CD14-positive monocyte (primary cell): ENCODE measurements at places on chromosomes 1 and 21.

- no peaks in the 10 kb centered on the region for H3K36me3 ChIP-seq
- no peak overlapping the region for H3K27ac ChIP-seq
- no peaks in the 10 kb centered on the region for H3K4me1 ChIP-seq
- DNase-seq = no peak
- H3K27me3 ChIP-seq = no peaks in the 10 kb centered on the region
- no peak overlapping the region for H3K4me3 ChIP-seq
Observed at GRCh38 chr1:108000184-108000583, 35.2 kb upstream of the VAV3 start.

DNA sequence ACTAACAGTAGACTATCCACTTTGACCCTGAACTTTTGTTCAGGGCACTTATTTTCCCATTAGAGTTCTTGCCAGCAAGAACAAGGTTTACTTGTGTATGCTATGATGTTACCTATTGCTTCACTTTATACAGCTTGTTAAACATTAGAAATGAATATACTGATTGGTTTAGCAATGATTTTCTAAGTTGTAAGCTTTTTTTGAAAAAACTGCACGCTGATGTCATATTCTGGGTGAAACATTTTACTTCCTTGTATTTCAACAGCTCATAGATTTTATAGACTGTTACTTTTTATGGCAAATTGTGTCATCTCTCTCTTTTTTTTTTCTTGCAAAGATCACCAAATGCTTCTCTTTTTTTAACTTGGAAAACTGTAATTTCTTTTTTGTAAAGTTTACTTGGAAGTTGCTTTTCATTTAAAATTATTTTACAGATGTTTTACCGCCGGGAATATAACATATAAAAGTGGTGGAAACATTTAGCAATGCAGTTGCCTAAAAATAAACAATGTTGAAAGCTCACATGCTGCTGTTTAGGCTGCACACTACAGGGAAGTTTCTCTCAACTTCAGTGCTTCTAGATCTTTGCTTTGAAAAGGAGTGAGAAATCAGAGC, 215.3 kb upstream of the NFIA start:
- peak; percentile 55 for DNase-seq
- peaks cover 26% of the 10 kb centered on the region for H3K4me1 ChIP-seq
- H3K4me3 ChIP-seq = peak overlapping the region; percentile 46
- no peaks in the 10 kb centered on the region for H3K27me3 ChIP-seq
- H3K36me3 ChIP-seq = no peaks in the 10 kb centered on the region

GRCh38 chr1:184633785-184634184, 120.9 kb downstream of the EDEM3 start:
- no peak overlapping the region for H3K27ac ChIP-seq
- no peaks in the 10 kb centered on the region for H3K27me3 ChIP-seq
- peaks cover 31% of the 10 kb centered on the region for H3K4me1 ChIP-seq
- no peak overlapping the region for H3K4me3 ChIP-seq

DNA sequence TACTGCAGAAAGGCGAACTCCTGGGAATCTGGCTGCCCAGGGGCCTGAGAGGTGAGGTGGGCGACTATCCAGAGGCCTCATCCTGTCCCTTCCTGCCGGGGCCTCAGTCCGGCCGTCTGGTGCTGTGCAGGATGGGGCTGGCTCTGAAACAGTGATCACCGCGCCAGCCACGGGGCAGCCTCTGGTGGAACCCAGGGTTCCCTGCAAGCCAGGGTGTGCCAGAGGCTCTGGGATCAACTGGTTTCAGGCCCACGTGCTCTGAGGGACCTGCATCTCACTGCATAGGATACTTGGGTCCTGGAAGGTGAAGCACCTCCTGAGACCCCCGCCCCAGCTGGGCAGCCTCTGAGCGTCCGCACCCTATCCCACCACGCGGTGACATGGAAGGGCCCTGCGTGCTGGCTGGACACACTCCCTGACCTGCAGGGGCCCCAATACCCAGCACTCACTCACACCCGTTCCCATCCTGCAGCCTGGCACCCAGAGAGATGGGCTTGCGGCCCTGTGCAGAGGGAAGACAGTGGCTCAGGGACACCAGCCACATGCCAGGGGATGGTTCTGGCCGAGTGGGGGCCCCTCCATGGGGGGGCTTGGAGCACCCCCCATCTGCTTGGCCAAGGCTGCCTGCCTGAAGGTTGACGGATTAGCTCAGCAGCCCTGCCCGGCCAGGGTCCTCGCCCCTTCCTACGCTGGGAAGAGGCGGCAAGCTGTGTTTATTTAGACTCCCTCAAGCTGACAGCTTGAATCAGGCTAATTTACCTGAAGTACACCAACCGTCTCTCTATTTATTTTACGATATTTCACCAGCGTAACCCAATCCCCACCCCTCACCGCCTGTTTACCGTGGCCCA, 64.3 kb upstream of the TTC34 start:
- no peak overlapping the region for H3K27ac ChIP-seq
- DNase-seq = no peak
- H3K27me3 ChIP-seq = no peaks in the 10 kb centered on the region
- H3K4me3 ChIP-seq = no peak overlapping the region

GRCh38 chr1:227917081-227917950, 30.4 kb downstream of the WNT9A start:
- no peaks in the 10 kb centered on the region for H3K4me1 ChIP-seq
- H3K4me3 ChIP-seq = no peak overlapping the region
- H3K36me3 ChIP-seq = no peaks in the 10 kb centered on the region
- no peak overlapping the region for H3K27ac ChIP-seq

DNA sequence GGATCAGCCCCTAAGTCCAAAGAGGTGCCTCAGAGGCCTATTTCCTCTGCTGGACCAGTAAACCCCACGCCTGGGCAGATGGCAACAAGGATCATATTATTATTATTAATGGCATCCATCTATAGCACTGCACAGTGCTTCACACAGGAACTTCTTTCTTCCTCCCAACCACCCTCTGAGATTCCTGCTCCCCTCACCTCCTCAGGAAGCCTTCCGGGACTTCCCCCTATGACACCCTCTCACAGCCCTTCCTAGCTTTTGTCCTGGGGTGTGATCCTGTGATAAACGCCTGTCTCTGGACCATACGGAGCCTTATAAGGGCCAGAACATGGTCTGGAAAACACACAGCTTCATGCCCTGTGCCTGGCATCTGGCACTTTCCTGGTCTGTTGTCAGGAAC, 3.2 kb downstream of the FBXO2 start:
- H3K4me1 ChIP-seq = peaks cover 9% of the 10 kb centered on the region
- H3K4me3 ChIP-seq = no peak overlapping the region
- no peak for DNase-seq
- H3K27me3 ChIP-seq = peaks cover 57% of the 10 kb centered on the region
- no peaks in the 10 kb centered on the region for H3K36me3 ChIP-seq
- no peak overlapping the region for H3K27ac ChIP-seq

DNA sequence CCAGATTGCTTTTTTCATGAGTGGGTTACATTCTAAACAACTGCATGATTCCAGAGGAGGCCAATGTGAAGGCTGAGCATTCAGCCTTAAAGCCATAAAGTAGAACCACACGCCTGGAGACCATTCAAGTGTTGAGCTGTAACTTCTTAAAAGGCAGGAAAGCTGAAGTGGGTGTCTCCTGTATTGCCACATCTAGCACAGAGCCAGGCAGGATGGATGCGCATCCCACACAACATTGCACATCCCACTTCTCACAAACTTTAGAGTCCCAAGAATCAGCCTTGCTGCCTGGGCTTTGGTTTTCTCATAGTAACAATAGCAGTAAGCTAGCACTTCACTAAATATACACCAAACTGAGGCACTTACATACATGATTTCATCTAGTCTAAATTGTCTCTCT, 151.7 kb downstream of the DAB1 start:
- H3K36me3 ChIP-seq = no peaks in the 10 kb centered on the region
- DNase-seq = no peak
- H3K4me3 ChIP-seq = no peak overlapping the region
- H3K27ac ChIP-seq = no peak overlapping the region
- H3K4me1 ChIP-seq = no peaks in the 10 kb centered on the region

- no peak overlapping the region for H3K4me3 ChIP-seq
- no peak for DNase-seq
- no peak overlapping the region for H3K27ac ChIP-seq
- no peaks in the 10 kb centered on the region for H3K36me3 ChIP-seq
- no peaks in the 10 kb centered on the region for H3K4me1 ChIP-seq
Observed at GRCh38 chr1:196723325-196724185, 51.1 kb upstream of the CFHR3 start.

GRCh38 chr1:95206514-95206913, 27.5 kb upstream of the RWDD3 start:
- H3K27me3 ChIP-seq = no peaks in the 10 kb centered on the region
- H3K4me3 ChIP-seq = no peak overlapping the region
- H3K27ac ChIP-seq = no peak overlapping the region
- H3K36me3 ChIP-seq = no peaks in the 10 kb centered on the region
- H3K4me1 ChIP-seq = no peaks in the 10 kb centered on the region
- no peak for DNase-seq

GRCh38 chr1:116172666-116173065, 61.5 kb downstream of the MAB21L3 start:
- peaks cover 12% of the 10 kb centered on the region for H3K4me1 ChIP-seq
- H3K27me3 ChIP-seq = no peaks in the 10 kb centered on the region
- DNase-seq = no peak
- no peaks in the 10 kb centered on the region for H3K36me3 ChIP-seq
- no peak overlapping the region for H3K27ac ChIP-seq

DNA sequence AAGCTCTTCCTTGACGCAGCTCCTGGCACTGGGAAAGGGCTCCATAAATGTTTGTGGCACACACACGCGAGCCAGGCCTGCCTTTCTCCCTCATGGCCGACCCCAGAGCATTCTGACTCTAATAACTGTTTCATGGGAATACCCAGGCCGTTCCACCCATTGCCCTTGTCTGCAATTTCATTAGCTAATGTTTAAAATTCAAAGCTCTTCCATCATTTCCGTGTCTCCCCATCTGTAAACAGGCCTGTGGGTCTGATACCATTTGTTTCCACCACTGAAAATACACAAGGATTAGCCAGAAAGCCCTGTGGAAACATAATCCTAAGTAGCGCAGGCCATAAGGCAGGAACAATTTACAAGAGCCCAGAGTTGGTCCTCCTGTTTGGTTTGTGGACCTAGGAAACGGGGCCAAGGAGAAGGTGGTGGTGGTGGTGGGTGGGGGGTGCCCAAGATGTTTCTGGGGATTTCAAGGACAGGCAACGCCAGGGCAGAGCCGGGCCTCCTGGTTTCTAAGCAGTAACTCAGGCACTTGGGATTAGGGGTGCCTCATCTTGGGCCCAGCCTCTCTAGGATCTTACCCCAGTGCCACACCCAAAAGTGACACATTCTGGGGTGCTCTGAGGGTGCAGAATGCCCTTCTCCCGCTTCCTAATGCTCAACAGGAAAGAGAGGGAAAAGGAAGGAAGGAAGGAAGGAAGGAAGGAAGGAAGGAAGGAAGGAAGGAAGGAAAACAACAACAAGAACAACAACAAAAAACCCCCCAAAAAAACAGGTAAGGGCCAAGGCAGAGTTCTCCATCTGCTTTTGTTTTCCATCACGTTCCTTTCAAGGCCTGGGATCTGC, 79.4 kb downstream of the SSBP3 start:
- H3K4me3 ChIP-seq = no peak overlapping the region
- H3K27me3 ChIP-seq = no peaks in the 10 kb centered on the region
- H3K36me3 ChIP-seq = no peaks in the 10 kb centered on the region
- DNase-seq = no peak
- H3K4me1 ChIP-seq = peaks cover 4% of the 10 kb centered on the region
- no peak overlapping the region for H3K27ac ChIP-seq

- H3K27me3 ChIP-seq = no peaks in the 10 kb centered on the region
- no peak overlapping the region for H3K4me3 ChIP-seq
- no peaks in the 10 kb centered on the region for H3K4me1 ChIP-seq
- no peaks in the 10 kb centered on the region for H3K36me3 ChIP-seq
- DNase-seq = no peak
Observed at GRCh38 chr1:77007675-77008074, 140.4 kb downstream of the ST6GALNAC5 start.

GRCh38 chr1:100543640-100544039, 5.7 kb downstream of the GPR88 start:
- H3K27ac ChIP-seq = no peak overlapping the region
- peaks cover 15% of the 10 kb centered on the region for H3K27me3 ChIP-seq
- H3K36me3 ChIP-seq = no peaks in the 10 kb centered on the region
- H3K4me1 ChIP-seq = peaks cover 12% of the 10 kb centered on the region
- DNase-seq = peak; percentile 59

DNA sequence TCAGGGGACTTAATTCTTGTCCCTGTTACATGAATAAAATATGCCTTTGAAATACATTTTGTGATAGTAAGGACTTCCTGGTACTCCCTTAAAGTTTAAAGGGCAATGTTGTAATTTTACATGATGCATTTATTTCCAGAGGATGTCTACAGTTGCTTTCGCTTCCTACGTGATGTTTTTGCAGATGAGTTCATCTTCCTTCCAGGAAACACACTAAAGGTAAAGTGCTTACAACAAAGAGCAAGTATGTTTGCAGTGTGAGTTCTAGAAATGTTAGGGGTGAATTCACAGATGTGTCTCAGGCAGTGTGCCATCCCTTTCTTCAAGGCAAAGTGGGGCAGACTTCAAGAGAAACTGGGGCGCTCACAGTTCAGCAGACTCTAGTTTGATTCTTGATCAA, 31.2 kb downstream of the GNPAT start:
- DNase-seq = no peak
- no peak overlapping the region for H3K27ac ChIP-seq
- H3K4me1 ChIP-seq = no peaks in the 10 kb centered on the region
- H3K4me3 ChIP-seq = no peak overlapping the region

GRCh38 chr1:40980453-40981121, 1.1 kb downstream of the CTPS1 start:
- peaks cover 25% of the 10 kb centered on the region for H3K36me3 ChIP-seq
- no peaks in the 10 kb centered on the region for H3K27me3 ChIP-seq
- H3K4me1 ChIP-seq = peaks cover 21% of the 10 kb centered on the region
- peak overlapping the region; percentile 51 for H3K27ac ChIP-seq
- DNase-seq = no peak

GRCh38 chr1:173253046-173253445, 45.9 kb upstream of the TNFSF4 start:
- H3K27ac ChIP-seq = no peak overlapping the region
- H3K4me1 ChIP-seq = no peaks in the 10 kb centered on the region
- H3K36me3 ChIP-seq = no peaks in the 10 kb centered on the region
- H3K27me3 ChIP-seq = no peaks in the 10 kb centered on the region
- no peak for DNase-seq

GRCh38 chr1:220966881-220967611, 87.8 kb downstream of the HLX start:
- no peaks in the 10 kb centered on the region for H3K4me1 ChIP-seq

DNA sequence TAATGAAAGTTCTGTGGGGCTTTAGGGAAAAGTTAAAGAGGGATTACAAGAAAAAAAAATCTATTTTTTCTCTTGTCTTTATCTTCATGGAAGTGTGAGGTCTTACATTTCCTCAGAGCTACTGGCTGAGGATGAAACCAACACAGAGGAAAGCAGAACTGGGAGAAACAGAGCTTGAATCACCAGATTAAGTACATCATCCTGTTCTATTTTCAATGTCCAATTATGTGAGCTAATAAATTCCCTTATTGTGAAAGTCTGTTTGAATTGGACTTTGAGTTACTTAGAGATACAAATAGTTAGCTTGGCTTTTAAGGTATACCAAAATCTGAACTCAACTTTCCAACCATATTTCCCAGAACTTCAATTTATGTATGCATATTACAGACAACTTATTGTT, 69.2 kb downstream of the LPGAT1 start:
- no peak overlapping the region for H3K4me3 ChIP-seq
- no peak overlapping the region for H3K27ac ChIP-seq
- peaks cover 95% of the 10 kb centered on the region for H3K36me3 ChIP-seq
- H3K27me3 ChIP-seq = no peaks in the 10 kb centered on the region
- DNase-seq = no peak
- no peaks in the 10 kb centered on the region for H3K4me1 ChIP-seq
